ENCODE measurements at places on chromosomes 16 and 17.

DNA sequence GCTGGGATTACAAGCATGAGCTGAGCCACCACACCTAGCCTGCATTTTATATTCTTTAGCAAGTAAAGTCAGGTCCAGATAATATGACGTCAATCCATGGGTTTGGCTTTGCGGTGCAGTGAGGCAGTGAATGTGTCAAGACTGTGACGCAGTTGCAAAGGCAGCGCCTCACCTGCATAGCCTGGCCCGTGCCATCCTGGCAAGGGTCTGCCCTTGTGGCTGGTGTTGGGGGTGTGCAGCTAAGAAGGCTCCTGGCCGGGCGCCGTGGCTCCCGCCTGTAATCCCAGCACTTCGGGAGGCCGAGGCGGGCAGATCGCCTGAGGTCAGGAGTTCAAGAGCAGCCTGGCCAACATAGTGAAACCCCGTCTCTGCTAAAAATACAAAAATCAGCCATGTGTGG lies 7.0 kb downstream of the PDF start:
- no peak for DNase-seq

- peak; percentile 54 for DNase-seq
Observed at GRCh38 chr16:57536306-57537193, at the start of gene CCDC102A. CCDC102A (minus strand) TSS chr16:57536571; CDS start chr16:57529177, 7,394 bp downstream.

- no peak for DNase-seq
Observed at GRCh38 chr16:15701975-15702970, 52.2 kb downstream of the NDE1 start.

GRCh38 chr16:17270111-17270510 lies 200.6 kb downstream of the XYLT1 start:
- DNase-seq = no peak

DNA sequence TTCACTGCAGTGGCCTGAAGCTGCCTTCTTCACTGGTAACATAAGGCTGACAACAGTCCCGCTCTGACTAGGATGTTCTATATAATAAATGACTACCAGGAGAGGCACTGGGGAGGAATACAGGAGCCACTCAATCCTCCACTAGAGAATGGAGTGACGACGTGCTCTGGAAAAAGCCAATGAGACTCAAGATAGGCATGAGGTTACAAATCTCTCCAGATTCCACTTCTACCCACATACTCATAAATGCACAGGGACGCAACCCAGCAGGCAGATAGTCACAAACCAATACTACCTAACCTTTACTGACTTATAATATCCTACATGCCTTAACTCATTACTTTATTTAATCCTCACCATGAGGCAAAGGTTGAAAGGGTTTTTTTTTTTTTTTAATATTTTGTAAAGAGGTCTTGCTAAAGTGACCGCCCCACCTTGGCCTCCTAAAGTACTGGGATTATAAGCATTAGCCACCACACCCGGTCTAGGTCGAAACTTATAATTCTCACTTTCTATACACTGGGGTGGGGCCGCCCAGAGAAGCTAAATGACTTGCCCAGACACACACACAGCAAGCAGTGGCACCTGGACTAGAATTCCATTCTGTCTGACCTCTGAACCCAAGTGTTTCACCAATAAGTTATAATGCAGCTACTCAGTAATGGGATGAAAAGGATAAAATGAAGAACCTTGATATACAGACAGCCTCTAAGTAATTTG lies 33.7 kb downstream of the TOM1L2 start:
- DNase-seq = no peak

DNA sequence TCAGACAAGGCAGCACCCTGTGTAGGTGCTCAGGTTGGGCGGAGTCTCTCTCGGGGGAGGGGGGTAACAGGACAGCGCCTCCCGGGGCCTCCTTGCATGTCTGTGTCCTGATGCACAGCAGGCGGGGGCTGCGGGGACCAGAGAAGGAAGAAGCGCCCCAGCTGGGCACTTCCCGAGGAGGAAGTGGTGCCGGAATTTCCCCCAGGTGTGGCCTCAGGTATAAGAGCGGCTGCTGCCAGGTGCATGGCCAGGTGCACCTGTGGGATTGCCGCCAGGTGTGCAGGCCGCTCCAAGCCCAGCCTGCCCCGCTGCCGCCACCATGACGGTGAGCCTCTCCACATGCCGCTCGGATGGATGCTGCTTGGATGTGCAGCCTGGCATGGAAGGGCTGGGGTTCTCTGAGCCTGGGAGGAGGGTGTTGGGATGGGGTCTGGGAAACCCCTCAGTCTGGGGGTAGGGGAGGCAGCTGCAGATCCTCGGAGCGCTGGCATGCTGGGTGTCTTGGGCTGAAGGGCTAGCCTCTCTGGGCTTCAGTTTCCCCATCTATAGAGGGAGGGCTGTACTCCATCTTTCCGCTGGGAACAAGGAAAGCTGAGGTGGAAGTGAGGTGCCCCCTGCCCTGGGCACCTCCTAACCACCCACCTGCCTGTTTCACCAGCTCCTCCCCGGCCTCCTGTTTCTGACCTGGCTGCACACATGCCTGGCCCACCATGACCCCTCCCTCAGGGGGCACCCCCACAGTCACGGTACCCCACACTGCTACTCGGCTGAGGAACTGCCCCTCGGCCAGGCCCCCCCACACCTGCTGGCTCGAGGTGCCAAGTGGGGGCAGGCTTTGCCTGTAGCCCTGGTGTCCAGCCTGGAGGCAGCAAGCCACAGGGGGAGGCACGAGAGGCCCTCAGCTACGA lies at the start of gene IL17C:
Gene IL17C (plus strand): TSS at position 250 of the 908 bp plus-strand sequence. CDS start 70 bp downstream, at position 320.
- no peak for DNase-seq

- DNase-seq = no peak
Observed at GRCh38 chr17:10031127-10031526, 126.1 kb upstream of the RCVRN start.

DNA sequence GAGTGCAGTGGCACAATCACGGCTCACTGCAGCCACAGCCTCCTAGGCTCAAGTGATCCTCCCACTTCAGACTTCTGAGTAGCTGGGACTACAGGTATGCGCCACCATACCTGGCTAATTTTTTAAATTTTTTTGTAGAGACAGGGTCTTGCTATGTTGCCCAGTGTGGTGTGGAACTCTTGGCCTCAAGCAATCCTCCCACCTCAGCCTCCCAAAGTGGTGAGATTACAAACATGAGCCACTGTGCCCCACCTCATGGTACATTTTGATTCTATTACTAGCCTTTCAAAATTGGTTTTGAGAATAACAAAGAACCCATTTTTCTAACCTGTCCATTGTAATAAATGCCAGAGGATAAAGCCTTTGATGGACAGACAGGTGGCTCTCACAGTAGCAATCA lies 1.4 kb downstream of the CCDC43 start:
- DNase-seq = no peak

DNA sequence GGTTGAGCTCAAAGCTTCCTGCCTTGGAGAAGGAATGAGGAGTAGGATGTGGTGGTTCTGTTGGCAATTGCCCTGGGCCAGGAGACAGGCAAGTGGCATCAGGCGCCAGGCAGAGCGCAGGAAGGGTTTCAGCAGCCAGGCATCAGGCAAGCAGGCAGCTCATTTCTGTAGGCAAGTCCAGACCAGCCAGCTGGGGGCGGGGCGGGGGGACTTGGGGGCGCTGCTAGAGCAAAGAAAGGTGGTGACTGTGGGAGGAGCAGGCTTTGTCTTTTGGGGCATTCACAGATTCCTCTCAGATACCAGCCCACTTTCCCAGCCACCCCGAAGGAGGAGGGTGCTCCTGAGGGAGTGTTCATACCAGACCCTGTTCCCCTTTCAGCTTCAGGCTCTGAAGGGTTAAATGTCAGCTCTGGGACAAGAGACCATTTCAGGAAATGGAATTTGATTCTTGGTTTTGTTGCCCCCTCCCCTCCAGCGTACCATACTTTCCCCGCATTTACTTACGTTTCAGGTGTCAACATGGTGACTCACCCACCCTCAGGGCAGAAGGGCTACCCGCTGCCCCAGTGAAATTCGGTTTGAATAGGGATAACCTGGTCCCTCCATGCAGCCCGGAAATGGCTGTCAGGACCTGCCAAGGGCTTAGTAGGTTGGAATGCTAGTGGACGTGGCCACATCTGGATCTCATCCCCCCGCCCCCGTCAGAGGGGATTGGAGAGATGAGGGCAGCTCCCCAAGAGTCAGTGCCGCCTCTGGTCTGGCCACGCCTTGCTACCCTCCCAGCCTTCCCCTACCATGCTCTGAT lies 13.2 kb downstream of the NGFR start:
- no peak for DNase-seq

DNA sequence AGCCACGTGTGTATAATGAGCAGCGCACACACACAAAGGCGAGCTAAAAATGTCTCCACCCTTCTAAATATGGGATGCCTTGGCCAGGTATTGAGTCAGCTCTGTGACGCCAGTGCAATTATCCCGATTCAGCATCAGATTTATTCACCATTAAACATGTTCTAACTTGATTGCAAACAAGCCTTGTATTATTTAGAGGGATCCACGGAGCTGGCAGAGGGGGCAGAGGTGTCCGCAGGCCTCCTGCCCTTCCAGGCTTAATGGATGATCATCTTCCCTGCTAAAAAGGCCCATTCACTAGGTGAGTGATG lies 591.7 kb downstream of the MAF start:
- no peak for DNase-seq

DNA sequence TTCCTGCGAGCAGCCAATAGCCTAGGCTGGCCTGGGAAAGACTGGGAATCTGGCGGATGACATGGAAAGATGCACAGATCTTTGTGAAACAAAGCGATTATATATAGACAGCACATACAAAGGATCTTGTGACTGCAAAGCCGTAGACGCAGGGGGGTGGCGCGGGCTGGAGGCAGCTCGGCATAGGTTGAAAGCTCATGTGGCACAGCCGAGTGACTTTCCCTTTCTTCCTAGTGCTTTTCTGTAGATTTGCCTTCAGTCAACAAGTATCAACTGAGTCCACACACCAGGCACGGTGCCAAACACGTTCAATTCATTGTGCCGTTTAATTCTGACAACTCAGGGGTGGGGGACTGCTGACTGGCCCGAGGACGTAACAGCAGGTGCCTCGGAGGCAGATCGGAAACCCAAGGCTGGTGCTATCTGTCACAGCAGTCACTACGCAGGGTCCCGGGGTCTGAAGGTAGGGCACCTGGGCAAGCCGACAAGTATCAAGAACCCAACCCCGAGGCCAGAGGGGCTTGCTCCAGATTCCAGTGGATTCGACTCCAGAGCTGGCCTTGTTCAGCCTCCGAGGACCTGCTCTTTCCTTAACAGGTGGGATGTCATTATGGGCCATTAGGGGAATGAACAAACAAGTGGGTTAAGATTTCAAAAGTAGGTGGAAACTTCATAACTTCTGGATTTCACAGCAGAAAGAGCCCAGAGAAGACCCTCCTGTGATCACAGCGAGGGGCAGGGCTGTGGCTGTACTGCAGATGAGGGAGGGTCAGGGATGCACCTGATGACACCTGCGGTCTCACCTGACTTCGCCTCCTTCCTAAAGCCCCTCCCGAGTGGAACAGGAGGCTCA lies 5.9 kb downstream of the PAM16 start:
- no peak for DNase-seq

- no peak for DNase-seq
Observed at GRCh38 chr16:66030036-66030435, 336.5 kb upstream of the CDH5 start.

All from T-helper 17 cell (primary cell).